IPS-NIHi11 (cell line): ENCODE measurements at places on chromosomes 13 and 19.
A peak's percentile ranks its signal among the peaks of the same experiment; 100 is the strongest.

DNA sequence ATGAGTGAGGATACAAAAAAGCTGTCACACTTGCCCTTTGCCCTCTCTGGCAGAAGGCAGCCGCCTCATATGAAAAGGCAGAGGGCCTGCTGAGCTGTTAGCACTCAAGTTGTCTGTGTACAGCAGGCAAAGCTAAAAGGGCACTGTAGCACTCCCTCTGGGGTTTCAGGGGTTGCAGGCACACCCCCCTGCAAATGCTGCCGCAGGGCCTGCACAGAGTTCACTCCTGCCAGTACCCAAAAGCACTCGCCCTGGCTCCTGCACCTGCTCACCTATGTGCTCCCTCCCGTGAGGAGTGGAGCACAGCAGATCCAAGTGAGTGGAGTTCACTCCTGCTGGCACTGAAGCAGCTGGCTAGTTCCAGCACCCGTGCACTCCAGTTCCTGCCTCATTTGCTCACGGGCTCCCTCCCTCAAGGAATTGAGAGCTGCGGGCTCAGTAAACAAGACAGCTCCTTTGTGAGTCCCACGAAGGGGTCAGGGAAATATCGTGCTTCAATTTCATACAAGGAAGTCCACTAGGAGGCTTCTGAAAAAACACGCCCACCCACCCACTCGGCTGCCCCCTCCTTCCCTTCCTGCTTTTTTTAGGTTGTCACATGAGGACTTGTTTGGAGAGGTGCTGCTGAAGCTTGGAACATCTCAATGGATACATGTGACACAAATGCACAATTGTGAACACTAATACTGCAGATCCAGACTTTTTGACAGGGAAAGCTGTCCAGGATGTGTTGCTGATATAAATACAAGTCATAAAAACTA, 9.9 kb upstream of the RCBTB2 start:
- peak; percentile 17 for DNase-seq

DNA sequence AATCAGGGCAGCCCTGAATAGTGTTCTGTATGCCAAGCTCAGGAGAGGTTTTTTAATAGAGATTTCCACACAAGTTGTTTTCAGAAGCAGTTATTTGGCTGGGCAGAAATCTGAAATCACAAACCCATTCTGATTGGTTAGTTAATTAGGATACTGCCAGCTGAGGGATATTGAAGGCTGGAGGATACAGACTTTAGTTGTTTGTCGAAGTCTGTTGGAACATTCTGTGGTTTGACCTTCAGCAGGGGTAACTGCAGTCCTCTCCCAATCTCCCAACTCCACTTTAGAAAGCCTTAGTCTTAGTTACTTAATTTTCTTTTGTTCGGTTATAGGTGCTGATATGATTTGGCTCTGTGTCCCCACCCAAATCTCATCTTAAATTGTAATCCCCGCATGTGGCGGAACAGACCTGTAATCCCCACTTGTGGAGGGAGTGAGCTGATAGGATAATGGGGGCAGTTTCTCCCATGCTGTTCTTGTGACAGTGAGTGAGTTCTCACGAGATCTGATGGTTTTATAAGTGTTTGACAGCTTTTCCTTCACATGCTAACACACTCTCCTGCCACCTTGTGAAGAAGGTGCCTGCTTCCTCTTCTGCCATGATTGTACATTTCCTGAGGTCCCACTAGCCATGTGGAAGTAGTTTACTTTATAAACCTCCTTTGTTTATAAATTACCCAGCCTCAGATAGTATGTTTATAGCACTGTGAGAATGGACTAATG, 169.2 kb downstream of the GPC5 start:
- no peak for DNase-seq

- no peak for DNase-seq
Observed at GRCh38 chr13:25840261-25840660, 211.6 kb downstream of the SHISA2 start.

GRCh38 chr13:20272588-20273171, 40.6 kb upstream of the GJB6 start:
- DNase-seq, result no peak

GRCh38 chr13:73665261-73665660, 468.9 kb downstream of the KLF12 start:
- no peak for DNase-seq

GRCh38 chr13:41236369-41236768, 27.0 kb downstream of the MTRF1 start:
- DNase-seq, result no peak

DNA sequence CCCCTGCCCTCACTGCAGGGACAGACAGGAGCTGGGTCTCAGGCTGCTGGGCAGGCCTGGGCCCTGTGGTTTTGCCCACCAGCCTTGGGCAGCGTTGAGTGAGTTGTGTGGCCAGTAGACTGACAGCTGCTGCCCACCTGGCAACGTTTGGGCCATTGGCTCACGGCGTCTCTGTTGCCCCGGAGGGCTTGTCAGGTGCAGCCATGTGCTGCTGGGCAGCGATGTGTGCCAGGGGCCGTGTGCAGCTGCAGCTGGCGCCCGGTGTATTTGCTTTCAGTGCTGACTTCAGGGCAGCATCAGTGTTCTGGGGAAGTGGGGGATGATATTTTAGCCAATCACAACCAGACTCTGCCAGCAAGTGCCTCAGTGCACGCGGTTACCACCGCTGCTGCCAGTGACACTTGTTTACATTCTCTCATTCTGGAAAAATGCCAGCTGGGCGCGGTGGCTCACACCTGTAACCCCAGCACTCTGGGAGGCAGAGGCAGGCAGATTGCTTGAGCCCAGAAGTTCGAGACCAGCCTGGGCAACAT, 10.6 kb downstream of the FZR1 start:
- peak; percentile 15 for DNase-seq

- no peak for DNase-seq
Observed at GRCh38 chr19:35327642-35328041, 1.3 kb upstream of the CD22 start.

DNA sequence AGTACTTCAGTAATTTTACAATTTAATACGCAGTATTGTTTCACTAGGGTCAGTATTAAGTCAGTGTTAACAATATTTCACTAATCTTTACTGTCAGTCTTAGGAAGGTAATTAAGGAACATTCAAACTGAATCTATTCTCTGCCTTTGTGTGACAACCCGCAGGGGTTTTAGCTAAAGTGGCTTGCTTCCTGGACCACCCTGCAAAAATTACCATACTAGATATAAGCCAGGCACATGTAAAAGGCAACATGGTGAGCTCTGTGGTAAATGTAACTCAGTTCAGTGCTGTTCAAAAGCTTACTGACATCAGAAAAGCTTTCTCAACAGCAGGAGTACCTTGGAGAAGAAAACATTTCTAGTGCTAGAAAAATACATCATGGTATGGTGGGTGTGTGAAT, 116.7 kb downstream of the FREM2 start:
- DNase-seq, result peak; percentile 10

DNA sequence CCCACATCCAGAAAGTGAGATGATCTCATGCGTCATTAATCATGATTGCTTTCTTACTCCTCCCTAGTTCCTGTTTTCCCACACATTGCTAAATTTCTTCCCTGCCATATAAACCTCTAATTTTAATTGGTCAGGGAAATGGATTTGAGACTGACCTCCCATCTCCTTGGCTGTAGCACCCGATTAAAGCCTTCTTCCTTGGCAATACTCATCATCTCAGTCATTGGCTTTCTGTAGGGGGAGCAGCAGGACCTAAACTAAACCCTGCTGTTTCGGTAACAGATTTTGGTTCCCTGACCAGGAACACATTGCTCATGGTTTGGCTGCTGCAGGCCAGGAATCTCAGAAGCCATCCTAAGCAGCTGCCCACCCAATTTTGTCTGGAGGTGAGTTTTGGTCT, 61.7 kb downstream of the SPRYD7 start:
- no peak for DNase-seq

GRCh38 chr13:77460195-77460594, 75.3 kb upstream of the SCEL start:
- no peak for DNase-seq

- DNase-seq, result no peak
Observed at GRCh38 chr13:47288546-47288945, 391.7 kb upstream of the HTR2A start.

GRCh38 chr13:66207610-66208009, 1022.5 kb downstream of the PCDH9 start:
- no peak for DNase-seq

GRCh38 chr13:24112791-24113190, 47.7 kb upstream of the SPATA13 start:
- no peak for DNase-seq

- DNase-seq, result peak; percentile 34
Observed at GRCh38 chr13:22103046-22104027, 432.5 kb downstream of the FGF9 start.

GRCh38 chr13:94548821-94549231, 47.1 kb downstream of the TGDS start:
- peak; percentile 70 for DNase-seq

DNA sequence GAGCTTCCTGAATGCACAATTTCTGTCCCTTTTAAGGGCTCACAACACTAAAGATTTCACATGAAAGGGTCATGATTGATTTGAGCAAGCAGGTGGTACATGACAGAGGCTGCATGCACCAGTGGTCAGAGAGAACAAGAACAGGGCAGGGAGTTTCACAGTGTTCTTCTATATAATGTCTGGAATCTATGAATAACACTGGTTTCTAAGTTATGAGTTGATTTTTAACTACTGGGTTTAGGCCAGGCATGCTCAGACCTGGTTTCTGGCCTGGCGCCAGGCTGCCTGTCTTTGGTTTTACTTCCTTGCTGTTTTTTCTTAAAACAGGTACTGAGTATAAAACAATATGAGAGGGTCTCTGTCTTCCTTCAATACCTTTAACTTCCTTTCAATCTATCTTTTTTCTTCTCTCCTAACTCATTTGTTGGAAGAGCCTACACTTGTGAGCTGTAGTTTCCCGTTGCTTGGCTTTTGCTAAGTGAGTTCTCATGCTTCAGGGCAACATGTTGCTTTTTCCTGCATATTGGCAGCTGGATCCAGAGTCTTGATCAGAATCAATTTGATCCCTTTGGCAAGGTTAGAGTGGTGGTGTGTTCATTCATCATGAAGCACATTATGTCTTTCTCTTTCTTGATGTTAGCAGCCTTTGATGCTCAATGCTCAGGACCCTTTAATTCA, 38.5 kb upstream of the FGF14 start:
- no peak for DNase-seq

- DNase-seq, result no peak
Observed at GRCh38 chr13:39900106-39900750, 244.8 kb downstream of the COG6 start.

GRCh38 chr19:49129238-49129583, 9.9 kb downstream of the PPFIA3 start:
- DNase-seq, result peak; percentile 74

GRCh38 chr19:58562122-58563033, 4.0 kb upstream of the UBE2M start:
- DNase-seq, result peak; percentile 22

- no peak for DNase-seq
Observed at GRCh38 chr19:55491546-55492360, 3.5 kb downstream of the SSC5D start.

GRCh38 chr13:75749407-75749806, 113.3 kb downstream of the LMO7 start:
- DNase-seq, result peak; percentile 10

DNA sequence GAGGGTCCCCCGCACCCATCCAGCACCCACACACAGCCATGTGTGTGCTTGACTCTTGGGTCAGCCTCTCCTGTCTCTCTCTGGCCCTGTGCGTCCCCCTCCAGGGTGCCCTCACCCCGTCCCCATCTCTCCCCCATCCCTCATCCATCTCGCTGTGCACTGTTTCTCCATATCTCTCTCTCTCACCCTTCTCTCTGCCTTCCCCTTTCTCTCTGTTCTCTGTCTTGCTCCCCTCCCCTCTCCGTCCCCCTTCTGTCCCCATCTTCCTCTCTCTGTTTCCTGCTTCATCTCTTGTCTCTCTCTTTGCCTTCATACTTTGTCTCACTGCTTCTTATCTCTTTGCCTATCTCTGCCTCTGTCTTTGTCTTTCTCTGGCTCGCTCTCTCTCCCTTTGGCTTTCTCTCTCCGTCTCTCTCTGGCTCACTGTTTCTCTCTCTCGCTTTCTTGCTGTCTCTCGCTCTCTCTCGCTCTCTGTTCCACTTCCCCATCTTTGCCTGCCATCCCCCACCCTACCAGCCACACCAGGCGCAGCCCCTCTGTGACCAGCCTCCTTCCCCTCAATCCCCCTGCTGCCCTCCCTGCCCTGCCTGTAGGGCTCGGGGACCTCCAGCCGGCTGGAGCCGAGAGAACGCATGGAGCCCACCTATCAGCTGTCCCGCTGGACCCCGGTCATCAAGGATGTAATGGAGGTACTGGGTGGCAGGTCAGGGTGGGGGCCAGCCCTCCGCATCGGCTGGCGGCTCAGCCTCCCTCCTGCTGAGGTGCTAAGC, 8.9 kb downstream of the STXBP2 start:
- DNase-seq, result no peak

- DNase-seq, result no peak
Observed at GRCh38 chr13:50531917-50532899, 311.3 kb downstream of the DLEU7 start.

- no peak for DNase-seq
Observed at GRCh38 chr13:59304596-59304995, 859.1 kb downstream of the DIAPH3 start.

GRCh38 chr13:38998739-38999138, 8.1 kb upstream of the STOML3 start:
- no peak for DNase-seq

GRCh38 chr13:92994056-92994455, 232.6 kb upstream of the GPC6 start:
- DNase-seq, result no peak

DNA sequence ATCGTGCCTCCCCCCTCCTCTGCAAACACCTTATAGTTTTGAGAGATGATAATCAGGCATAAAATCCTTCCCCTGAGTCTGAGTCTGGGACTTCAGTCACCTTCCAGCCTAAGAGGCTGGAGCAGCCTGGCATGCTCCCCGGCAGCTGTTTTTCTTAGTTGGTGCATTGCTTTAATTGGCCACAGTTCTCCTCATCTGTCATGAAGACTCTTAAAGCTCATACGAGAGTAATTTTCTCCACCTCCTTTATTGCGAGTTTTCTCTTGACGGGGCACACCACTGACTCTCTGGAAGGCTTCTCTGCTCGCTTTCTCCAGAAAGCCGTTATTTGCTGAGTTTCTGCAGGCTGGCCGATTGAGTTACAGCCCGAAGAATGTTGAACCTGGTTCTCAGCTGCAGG, 310.5 kb downstream of the ATP8A2 start:
- DNase-seq, result no peak

- DNase-seq, result no peak
Observed at GRCh38 chr19:14085309-14085995, at the start of gene C19orf67. Gene C19orf67, minus strand, starts transcription at chr19:14085783. Its CDS starts 156 bp downstream, at chr19:14085627.

GRCh38 chr13:59445812-59446211, 717.9 kb downstream of the DIAPH3 start:
- DNase-seq, result no peak
